D341Med (cell line): ENCODE measurements at places on chromosomes 2 and 18.

- DNase-seq, result no peak
Observed at GRCh38 chr2:191598296-191598695, 79.6 kb upstream of the NABP1 start.

DNA sequence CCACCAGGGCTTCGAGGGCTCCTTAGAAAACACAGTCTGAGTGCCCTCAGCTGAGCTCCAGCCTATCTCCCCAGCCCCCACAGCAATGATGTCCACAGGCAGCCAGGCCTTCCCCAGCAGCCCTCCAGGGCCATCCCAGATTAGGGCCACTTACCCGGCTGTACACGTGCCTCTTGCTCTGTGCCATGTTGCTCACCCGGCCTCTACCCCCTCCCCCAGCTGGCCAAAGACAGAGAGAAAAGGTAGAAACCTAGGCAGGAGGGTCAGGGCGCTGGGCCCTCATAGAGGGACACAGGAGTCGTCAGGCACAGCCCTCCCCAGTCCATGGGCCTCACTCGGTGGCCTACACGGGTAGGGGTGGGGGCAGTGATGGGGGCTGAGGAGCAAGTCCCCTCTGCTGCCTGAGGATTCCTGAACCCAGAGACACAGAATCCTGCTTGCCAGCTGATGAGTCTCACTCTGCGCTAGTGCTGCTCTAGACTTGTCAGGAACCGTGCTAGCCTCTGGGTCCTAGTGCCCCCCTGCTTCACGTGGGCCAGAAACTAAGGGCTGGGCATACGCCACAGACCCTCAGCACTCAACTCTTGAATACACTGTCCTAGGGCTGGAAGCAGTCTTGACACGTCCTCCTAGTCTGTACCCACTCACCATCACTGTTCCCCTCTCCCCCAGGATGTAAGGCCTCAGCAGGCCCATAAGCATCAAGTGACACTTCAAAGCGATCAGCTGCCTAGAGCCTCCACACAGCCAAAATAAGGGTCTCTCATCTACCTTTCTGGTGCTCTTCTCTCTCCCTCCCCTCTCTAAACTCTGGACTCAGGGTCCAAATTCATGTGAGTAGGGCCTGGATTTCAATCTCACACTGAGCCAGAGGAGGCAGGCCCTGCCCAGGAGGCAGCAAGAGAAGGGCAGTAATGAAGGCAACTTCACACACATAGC, at the start of gene DCTN1:
TSS of gene DCTN1 (minus strand) at position 461 of the 939 bp plus-strand sequence. CDS start at position 187, 274 bp downstream.
- DNase-seq, result peak; percentile 73

GRCh38 chr2:237102428-237102827, 16.7 kb downstream of the COPS8 start:
- no peak for DNase-seq

GRCh38 chr2:62783679-62784078, 78.2 kb downstream of the EHBP1 start:
- no peak for DNase-seq

DNA sequence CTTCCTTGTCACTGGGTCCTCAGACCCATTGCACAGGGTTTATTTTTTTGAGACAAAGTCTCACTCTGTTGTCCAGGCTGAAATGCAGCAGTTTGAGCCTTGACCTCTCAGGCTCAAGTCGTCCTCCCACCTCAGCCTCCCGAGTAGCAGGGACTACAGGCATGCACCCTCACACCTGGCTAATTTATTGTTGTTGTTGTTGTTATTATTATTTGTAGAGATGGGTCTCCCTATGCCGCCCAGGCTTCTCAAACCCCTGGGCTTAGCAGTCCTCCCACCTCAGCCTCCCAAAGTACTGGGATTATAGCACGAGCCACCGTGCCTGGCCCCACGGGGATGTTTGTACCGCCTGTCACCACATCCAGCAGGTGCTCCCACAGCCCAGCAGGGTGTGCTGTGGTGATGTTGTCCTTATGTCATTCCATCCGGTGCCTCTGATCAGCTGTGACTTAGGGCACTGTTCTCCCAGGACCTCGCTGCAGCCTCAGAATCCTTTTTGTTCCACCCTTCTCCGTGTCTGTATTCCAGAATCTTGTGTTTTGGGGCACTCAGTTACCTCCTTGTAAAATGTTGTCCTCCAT, 182.3 kb downstream of the INO80D start:
- peak; percentile 36 for DNase-seq

DNA sequence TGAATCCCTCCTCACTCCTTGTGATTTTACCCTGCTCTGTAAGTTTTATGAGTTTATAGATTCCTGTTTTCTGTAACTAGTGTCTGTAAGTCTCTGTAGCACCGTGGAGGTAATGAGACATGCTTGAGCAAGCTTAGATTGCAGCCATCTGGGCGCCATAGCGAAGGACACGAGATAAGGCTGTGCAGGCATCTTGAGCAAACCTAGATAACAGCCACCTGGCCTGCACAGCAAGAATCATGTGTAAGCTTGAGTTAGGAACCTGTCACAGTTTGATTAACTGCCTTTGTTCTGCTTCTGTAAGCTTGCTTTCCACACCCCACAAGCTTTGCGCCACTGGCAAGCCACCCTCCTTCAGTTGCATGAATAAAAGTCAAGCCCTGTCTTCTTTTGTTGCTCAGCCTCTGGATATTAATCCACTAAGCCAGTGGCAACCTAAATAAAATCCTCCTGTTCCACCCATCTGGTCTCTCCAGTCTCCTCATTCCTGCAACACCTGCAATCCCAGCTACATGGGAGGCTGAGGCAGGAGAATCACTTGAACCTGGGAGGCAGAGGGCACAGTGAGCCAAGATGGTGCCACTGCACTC, 270.6 kb upstream of the RGPD4 start:
- DNase-seq, result no peak

DNA sequence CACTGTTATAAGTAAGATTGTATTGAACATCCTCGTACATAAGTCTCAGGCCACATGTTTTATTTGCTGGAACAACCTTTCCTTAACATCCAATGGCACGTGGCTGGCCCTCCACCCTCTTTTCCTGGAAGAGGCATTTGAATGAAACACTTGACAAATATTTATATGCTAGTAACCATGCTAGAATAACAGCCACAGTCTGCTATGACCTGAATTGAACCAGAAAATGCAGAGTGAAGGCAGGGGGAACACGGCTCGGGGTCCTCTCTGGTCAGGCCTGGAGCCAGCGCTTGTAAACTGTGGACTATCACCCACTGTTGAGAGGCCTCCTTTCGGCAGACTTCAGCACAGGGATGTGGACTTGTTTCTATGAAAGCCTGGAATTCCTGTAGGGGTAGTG, 198.2 kb upstream of the COPS8 start:
- no peak for DNase-seq

DNA sequence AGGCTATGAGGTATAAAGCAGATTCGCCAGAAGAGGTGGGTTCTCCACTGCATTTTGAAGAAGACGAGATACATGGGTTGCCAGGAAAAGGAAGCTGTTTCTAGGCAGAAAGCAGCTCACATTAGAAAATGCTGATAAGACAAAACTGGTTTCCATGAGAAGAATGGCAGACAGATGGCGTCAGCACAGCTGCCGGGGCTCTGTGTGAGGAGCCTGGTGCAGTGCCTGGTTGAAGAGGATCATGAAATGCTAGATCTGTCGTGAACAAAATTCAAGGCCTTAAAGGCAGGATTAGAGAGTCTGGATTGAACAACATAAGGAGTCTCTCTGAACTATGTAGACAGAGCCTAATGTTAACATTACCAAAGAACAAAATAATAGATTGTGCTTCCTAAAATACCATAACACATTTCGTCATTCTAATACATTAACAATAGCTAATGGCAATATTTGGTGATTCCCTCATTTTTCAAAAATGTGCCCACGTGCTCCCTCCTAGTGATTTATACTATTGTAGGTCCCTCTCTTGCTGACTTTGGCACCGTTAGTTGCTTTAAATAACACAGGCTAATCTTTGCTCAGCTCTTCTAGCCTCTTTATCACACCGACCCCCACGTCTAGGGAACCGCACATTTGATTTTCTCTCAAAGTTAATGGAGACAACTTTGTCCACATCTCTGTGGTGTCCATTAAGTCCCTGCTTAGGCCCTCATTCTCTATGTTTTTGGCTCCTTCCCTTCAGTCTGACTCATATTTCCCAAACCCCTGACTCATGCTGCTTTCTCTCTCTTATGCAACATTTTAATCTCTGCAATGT, 38.2 kb downstream of the EFEMP1 start:
- DNase-seq, result no peak

GRCh38 chr2:75573145-75573878, 12.6 kb upstream of the EVA1A start:
- DNase-seq, result no peak

DNA sequence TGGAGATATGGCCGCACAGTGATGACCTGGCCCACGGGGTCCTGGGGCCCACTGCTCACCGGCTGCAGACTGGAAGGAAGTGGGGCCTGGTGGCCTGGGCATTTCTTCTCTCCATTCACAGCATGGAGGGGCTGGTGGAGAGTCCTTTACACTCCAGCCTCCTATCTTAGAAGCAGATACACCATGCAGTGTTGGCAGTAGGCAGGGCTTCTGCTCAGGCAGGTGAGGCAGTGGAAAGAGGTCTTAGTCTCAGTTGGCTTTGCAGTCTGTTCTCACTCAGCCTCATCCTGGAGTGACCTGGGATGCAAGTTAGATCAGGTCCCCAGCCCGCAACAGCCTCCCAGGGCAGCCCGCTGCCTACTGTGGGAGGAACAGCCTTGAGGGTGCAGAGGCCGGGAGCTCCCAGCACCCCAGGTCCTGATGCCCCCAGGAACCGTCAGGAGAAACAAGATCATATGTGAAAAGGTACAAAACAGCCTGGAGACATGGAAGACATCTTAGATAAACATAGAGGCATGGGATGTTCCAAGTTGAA, 45.8 kb upstream of the OTOS start:
- no peak for DNase-seq

- DNase-seq, result no peak
Observed at GRCh38 chr2:206869824-206870495, 69.4 kb upstream of the CPO start.

GRCh38 chr2:26884486-26884885, 36.6 kb downstream of the DPYSL5 start:
- no peak for DNase-seq

- peak; percentile 94 for DNase-seq
Observed at GRCh38 chr18:51110073-51110797, 80.2 kb downstream of the SMAD4 start.

- no peak for DNase-seq
Observed at GRCh38 chr2:79591281-79591680, 78.4 kb downstream of the CTNNA2 start.
